Thyroid gland (tissue), 4 donors: ENCODE measurements at places on chromosomes 13 and 19.

- DNase-seq = no peak
Observed at GRCh38 chr13:103222683-103223082, 156.5 kb upstream of the SLC10A2 start.

DNA sequence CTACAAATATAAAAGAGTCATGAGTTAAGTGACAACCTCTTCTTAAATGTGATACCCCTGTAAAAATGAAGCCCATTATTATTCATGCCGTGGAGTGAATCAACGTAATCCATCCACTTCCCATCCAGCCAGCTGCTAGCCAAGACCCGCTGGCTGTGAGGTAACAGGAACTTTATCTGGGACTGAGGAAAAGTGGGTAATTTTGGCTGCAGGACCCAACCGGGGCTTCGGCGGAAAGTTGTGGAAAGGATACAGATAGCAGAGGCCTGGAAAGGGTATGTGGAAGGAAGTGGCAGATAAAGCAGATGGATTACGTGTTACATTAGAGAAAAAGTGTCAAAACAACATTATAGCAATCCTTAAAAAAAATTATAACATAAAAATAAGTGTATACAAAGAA is 48.3 kb downstream of the SLC7A1 start:
- DNase-seq = no peak

DNA sequence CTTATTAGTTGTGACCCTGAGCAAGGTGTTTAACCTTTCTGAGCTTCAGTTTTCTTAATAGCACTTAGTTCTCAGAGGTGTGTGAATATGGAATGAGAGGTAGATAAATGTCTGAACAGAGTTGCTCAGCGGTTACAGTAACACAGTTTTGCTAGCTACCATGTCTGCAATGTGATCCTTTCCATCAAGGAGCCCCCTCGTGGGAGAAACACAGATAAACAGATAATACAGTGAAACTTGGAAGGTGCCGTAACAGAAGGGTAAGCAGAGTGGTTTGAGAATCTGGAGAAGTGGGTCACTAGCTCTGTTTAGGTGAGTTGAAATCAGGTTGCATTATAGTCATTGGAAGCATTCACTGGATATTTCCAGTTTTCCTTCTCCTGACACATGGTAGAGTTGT is 38.9 kb downstream of the IRS2 start:
- DNase-seq = no peak

- DNase-seq = peak; percentile 75
Observed at GRCh38 chr13:75760131-75761021, 124.2 kb downstream of the LMO7 start.

DNA sequence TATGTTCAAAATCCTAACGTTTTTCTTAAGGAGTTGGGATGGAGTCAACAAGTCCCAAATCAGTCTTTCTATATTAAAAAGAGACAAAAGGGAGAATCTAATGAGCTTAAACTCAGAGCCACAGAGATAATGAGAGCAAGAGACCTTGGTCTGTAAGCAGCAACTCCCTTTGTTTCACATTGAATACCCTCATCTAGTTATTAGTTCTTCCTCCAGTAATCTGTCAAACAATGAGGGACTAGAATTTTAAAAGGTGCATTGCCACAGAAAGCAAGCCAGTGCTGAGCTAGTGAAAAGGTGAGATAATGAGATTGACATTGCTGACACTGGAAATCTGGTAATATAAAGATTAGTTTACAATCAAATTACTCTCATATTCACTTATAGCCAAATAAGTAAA is 718.6 kb downstream of the DACH1 start:
- DNase-seq = no peak

DNA sequence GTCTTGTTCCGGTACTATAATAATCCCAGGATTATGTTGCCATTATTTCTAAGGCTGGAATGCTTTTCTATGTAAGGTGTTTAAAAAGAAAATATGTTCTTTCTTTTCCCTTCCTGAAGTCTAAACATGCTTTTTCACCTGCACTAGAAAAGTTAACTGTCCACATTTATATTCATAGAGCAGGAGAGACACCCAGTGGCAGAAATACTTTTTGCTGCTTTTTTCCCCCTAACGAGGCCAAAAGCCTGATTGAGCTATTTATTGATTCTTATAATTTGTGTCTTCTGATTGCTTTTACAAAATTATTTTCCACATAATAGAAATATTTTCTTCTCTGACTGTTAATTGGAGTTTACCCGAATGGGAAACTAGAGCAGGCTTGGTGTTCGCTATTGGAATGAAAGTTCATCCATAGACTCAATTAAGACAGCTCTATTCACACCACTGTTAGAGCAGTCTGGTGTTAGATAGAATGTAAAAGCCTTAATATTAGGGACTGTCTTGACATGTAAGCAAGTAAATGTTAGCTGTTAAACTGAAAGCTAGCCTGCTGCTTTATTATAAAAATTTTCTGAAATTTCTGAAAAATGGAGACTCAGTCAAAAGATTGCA is 15.8 kb downstream of the GPR180 start:
- no peak for DNase-seq

DNA sequence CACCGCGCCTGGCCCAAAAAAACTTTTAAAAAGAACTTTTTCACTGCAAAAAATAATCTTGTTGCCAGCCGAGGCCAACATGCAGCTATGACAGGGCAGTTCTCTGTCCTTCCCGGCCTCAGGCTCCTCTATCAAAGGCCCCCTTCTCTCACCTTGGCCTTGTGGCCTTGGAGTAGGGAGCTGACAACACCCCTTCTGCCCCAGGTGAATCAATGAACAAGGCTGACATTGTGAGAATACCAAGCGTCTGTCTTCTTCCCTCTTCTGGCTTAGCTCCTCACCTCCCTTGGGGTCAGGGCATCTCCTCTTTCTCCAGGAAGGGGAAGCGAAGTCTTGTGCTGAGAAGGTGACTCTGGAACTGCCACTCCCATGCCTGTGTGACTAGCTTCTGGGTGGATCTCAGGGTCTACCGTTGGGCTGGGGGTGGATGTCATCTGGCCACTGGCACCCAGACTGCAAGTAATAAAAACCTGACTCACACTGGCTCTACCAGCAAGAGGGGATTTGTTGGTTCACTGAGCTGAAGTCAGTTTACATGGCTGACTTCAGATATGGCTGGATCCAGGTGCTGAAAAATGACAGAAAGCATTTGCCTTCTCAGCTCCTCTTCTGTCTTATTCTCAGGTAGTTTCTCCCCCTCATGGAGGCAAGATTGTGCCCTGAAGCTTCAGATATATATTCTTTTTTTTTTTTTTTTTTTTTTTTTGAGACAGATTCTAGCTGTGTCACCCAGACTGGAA is 6.3 kb downstream of the C19orf38 start:
- no peak for DNase-seq

- DNase-seq = no peak
Observed at GRCh38 chr19:677601-678436, 1.6 kb downstream of the FSTL3 start.

GRCh38 chr19:11016631-11017030 is 55.8 kb downstream of the SMARCA4 start:
- peak; percentile 84 for DNase-seq

GRCh38 chr19:53549340-53549739 is 11.4 kb downstream of the ZNF331 start:
- DNase-seq = no peak

DNA sequence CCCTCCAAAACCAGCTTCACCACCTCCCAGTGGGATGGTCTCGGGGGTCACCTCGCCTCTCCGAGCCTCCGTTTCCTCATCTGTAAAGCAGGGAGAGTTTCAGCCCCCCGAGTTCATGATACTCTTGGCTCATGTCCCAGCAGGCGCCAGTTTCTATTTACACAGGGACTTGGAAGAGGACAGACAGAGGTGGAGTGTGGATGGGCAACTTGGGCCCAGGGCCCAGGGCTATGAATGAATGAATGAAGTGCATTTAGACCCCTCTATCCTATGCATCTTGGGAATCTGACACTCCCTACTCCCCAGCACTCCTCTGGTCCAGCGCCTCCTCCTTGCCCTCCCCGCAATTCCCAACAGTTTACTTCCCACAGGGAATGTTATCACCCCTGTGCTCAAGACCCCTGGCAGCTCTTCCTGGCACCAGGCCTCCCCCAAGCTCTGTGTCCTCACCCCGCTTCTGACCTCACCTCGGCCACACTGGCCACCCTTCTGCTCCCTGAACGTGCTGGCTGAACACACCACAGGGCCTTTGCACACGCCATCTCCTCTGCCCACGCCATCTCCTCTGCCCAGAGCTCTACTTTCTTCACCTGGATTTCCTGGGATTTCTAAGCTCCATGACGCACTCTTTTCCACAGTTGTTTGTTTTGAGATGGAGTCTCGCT is 4.9 kb upstream of the C2CD4C start:
- DNase-seq = no peak

GRCh38 chr19:38079926-38080380 is 144.1 kb downstream of the DPF1 start:
- DNase-seq = no peak

- DNase-seq = no peak
Observed at GRCh38 chr13:24503379-24503696, 9.2 kb downstream of the PARP4 start.

DNA sequence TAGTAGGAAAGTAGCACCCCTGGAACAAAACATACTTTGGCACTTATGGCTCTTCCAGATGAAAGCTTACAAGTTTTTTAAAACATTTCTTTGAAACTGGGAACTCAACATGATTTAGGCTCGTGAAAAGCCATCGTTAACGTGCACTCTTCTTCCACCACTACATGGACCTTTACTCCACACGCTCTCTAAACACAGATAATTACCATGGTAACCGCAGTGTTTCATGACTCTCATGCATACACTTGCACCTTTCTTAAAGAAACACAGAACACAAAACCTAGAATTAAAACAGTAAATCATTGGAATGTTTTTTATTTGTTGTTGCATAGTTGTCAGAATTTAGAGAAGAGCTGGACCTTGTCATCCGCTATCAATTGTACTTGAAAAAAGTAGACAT is 154.3 kb downstream of the FGF9 start:
- no peak for DNase-seq

GRCh38 chr19:58361900-58362271 is 665 bp downstream of the ZNF497 start:
- no peak for DNase-seq

DNA sequence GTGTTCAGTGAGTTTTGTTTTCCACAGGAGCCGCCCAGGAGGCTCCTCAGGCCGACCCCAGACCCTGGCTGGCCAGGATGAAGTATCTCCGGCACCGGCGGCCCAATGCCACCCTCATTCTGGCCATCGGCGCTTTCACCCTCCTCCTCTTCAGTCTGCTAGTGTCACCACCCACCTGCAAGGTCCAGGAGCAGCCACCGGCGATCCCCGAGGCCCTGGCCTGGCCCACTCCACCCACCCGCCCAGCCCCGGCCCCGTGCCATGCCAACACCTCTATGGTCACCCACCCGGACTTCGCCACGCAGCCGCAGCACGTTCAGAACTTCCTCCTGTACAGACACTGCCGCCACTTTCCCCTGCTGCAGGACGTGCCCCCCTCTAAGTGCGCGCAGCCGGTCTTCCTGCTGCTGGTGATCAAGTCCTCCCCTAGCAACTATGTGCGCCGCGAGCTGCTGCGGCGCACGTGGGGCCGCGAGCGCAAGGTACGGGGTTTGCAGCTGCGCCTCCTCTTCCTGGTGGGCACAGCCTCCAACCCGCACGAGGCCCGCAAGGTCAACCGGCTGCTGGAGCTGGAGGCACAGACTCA is 12.9 kb downstream of the B3GNT3 start:
- DNase-seq = no peak

- no peak for DNase-seq
Observed at GRCh38 chr19:18286973-18287635, 5.7 kb upstream of the JUND start.

GRCh38 chr19:3801412-3802096 is 15.4 kb upstream of the MATK start:
- peak; percentile 37 for DNase-seq

DNA sequence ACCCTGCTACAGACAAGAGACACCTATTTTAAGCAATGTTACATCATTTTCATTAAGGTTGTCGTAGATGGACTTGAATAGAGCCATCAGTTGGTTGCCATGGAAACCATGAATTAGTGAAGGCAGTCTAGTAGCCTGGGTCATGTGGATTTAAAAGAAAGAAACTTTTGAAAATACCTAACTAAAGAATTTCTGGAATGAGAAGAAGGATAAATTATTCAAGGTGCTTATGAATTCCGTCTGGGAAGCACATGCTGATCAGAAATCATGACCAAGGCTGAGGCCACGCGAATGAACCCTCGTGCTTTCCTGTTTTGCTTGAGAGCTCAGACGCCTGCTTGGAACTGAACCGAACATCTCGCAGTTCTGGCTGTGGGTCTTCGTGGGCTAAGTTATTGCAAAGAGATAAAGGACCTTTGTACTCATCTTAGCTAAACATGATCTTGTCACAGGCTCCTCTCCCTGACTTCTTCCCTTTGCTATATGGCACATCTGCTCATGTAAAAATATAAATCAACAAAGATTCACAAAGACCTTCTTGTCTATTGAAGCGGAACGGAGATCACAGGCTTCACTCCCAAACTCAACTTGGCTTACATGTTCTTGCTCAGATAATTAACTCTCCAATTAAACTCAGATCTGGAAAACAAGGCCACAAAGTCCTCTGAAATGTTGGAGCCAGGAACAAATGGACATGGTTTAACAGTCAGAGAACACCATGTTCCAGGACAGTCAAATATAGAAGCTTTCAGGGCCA is 140.2 kb downstream of the NUFIP1 start:
- DNase-seq = peak; percentile 76
